ENCODE measurements at places on chromosomes 7 and 10.

GRCh38 chr7:42677751-42678699, 233.8 kb downstream of the C7orf25 start:
- H3K27ac ChIP-seq = no peak overlapping the region
- no peaks in the 10 kb centered on the region for H3K36me3 ChIP-seq
- H3K4me1 ChIP-seq = no peaks in the 10 kb centered on the region

GRCh38 chr7:8065356-8065813, 96.8 kb downstream of the GLCCI1 start:
- no peak overlapping the region for H3K4me3 ChIP-seq
- no peaks in the 10 kb centered on the region for H3K36me3 ChIP-seq
- no peak overlapping the region for H3K27ac ChIP-seq
- no peak for DNase-seq
- H3K27me3 ChIP-seq = no peaks in the 10 kb centered on the region

- no peak overlapping the region for H3K27ac ChIP-seq
- no peaks in the 10 kb centered on the region for H3K36me3 ChIP-seq
- DNase-seq = no peak
- no peaks in the 10 kb centered on the region for H3K4me1 ChIP-seq
- no peak overlapping the region for H3K4me3 ChIP-seq
Observed at GRCh38 chr7:50491943-50492342, 41.8 kb upstream of the FIGNL1 start.

DNA sequence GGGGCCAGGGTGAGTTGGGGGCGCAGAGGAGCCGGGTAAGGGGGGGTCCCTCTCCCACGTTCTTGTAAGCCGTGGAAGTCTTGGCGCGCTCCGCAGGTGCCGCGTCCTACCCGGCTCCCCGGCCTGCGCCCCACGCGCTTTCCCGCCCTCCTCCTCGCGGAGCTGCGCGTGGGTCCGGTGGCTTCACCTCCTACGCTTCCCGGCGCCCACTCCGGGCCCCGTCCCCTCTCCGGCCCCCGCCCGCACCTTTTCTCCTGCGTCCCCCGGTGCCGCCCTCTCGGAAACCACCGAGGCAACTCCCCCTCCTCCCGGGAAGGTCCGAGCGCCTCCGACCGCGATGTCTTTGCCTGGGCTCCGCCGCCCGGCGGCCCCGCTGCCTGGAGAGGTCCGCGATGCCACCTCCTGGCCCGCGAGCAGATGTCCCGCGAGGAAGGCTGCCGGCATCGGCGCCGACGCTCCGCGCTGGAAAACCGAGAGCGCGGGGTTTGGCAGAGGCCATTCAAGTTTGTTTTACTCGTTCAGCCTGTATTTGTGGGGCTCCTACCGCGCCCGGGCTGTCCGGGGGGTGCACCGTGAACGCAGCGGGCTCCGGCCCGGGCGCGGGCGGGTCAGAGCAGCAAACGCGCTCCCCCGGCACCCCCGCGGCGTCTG, 2.4 kb upstream of the NKX6-2 start:
- H3K27ac ChIP-seq = no peak overlapping the region
- no peaks in the 10 kb centered on the region for H3K36me3 ChIP-seq
- peak overlapping the region; percentile 43 for H3K4me3 ChIP-seq
- no peak for DNase-seq

- no peaks in the 10 kb centered on the region for H3K27me3 ChIP-seq
- DNase-seq = no peak
- H3K4me3 ChIP-seq = no peak overlapping the region
- H3K36me3 ChIP-seq = no peaks in the 10 kb centered on the region
- H3K27ac ChIP-seq = no peak overlapping the region
Observed at GRCh38 chr7:41643616-41644015, 59.3 kb downstream of the INHBA start.

DNA sequence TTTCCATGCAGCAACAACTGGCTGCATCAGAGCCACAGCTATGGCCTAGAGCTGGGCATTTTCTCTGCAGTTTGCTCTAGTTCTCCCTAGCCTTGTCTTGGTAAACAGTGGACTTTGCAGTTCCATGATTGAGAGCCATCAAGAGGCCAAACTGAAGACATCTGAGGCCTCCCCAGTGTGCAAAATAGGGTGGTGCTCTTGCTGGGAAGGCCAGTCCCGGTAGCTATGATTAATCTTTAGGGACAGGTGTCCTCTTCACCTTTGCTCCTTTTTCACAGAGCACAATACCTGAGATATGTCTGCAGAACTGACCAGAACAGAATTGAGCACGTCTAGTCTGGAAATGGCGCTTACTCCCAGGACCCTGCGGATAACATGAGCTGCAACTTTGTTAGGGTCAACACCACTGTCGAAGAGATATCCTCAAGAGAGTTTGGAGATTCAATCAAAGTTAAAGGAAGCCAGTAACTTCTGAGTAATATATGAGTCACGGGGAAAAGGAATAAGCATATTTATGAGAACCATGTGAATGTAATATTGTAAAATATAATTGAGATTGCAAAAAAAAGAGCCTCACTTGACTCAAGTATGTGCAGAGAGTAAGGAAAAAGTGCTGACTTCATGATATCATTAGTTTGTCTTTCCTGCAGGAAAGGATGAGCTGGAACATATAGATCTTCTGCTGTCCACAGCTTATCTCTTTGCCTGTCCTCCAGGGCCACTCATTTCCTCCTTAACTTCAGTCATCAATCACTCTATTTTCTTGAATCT, 76.7 kb downstream of the ANK3 start:
- no peaks in the 10 kb centered on the region for H3K27me3 ChIP-seq
- H3K36me3 ChIP-seq = no peaks in the 10 kb centered on the region
- H3K4me3 ChIP-seq = no peak overlapping the region
- DNase-seq = no peak
- peaks cover 3% of the 10 kb centered on the region for H3K4me1 ChIP-seq

DNA sequence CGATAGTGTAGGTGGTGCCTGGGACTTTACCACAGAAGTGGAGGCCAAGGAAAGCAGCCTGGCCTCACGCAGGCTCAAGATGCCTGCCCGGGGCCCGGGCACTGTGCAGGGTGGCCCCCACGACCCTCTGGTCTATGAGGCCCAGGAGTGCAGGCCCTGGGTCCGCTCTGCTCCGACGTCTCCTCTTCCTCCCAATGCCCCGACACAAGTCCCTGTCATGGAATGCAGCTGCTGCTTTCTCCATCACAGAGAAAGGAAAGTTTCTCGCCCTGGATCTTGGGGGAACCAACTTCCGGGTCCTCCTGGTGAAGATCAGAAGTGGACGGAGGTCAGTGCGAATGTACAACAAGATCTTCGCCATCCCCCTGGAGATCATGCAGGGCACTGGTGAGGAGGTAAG, 28.3 kb upstream of the HK1 start:
- H3K27ac ChIP-seq = no peak overlapping the region
- no peaks in the 10 kb centered on the region for H3K36me3 ChIP-seq

GRCh38 chr7:87110778-87111177, 41.5 kb upstream of the DMTF1 start:
- H3K27me3 ChIP-seq = no peaks in the 10 kb centered on the region
- H3K27ac ChIP-seq = no peak overlapping the region
- no peak overlapping the region for H3K4me3 ChIP-seq
- DNase-seq = no peak
- H3K36me3 ChIP-seq = no peaks in the 10 kb centered on the region
- no peaks in the 10 kb centered on the region for H3K4me1 ChIP-seq

DNA sequence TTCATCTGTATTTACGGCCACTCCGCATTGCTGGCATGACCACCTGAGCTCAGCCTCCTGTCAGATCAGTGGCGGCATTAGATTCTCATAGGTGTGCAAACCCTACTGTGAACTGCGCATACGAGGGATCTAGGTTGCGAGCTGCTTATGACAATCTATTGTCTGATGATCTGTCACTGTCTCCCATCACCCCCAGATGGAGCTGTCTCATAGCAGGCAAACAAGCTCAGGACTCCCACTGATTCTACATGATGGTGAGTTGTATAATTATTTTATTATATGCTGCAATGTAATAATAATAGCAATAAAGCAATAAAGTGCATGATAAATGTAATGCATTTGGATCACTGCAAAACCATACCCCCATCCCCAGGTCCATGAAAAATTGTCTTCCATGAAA, 1172.9 kb upstream of the AUTS2 start:
- no peak overlapping the region for H3K27ac ChIP-seq
- no peak overlapping the region for H3K4me3 ChIP-seq
- H3K27me3 ChIP-seq = no peaks in the 10 kb centered on the region
- no peaks in the 10 kb centered on the region for H3K4me1 ChIP-seq
- no peaks in the 10 kb centered on the region for H3K36me3 ChIP-seq
- no peak for DNase-seq

DNA sequence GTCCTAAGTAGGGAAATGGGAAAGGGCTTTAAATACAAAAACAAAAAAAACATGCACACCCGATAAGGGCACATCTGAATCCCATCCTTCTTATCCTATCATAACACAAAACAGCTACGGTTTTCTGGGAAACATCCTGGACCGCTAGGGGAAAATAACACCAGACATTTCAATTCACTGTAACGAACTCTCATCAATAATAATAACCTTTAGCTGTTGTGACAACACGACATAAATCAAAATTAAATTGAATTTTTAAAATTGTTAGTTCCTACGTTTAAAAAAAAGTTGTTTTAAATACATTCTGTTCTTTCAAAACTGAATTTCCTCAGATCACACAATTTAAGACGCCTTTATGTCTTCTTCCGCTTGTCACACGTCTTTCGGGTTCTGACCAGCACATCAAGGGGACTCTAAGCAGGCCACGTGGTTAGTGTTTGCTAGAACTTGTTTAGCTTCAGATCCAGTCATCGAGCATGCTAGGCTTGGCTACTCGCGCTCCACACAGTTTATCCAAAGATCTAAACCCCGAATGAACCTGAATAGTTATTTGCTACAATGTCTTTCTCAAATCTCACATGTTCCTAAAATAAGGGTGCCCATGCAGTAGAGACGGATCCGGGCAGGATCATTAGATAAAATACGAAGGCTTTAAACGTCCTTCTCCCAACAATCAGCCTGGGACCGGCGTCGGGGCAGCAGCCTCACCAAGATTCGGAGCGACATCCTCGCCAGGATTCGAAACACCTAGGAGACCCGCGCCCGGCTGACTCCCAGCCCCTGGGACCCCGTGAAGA, 839 bp downstream of the IKZF5 start:
- no peaks in the 10 kb centered on the region for H3K36me3 ChIP-seq
- no peak for DNase-seq
- H3K27ac ChIP-seq = peak overlapping the region; percentile 63
- H3K4me3 ChIP-seq = peak overlapping the region; percentile 87

DNA sequence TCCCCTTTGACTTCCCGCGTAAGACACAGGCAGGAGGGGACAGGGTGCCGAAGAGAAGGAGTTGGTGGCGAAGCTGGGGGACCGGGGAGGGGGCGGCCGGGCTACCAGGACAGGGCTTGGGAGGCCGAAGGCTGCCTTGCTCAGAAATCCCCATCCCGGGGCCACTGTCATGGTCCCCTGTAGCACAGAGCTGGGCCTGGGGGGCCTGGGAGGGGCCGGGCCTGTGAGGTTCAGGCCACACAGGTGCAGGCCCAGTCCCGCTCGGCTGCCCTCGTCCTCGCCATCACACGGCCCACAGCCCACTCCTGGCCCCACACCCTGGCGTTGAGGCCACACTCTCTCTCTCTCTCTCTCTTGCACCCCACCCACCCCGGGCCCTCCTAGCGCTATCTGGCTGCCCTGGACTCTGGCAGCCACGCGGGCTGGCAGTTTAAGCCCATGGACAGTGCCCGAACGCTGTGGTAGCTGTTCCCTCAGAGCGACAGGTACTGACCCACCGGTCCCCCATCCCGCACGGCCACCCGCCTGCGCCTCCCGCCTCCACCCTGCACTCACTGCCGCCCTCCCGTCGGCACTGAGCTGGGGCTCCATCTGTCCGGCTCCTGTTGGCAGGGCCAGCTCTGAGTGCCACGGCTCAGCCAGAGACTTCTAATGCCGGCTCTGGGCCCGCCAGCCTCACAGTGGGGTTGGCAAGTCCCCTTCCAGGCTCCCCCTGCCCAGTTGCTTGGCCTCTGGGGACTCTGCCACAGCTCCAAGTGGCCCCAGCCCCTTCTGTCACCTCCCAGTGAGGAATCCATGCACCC, 28.0 kb downstream of the TTYH3 start:
- H3K27ac ChIP-seq = no peak overlapping the region
- no peak for DNase-seq
- H3K27me3 ChIP-seq = no peaks in the 10 kb centered on the region
- peaks cover 4% of the 10 kb centered on the region for H3K4me1 ChIP-seq
- peaks cover 8% of the 10 kb centered on the region for H3K36me3 ChIP-seq

DNA sequence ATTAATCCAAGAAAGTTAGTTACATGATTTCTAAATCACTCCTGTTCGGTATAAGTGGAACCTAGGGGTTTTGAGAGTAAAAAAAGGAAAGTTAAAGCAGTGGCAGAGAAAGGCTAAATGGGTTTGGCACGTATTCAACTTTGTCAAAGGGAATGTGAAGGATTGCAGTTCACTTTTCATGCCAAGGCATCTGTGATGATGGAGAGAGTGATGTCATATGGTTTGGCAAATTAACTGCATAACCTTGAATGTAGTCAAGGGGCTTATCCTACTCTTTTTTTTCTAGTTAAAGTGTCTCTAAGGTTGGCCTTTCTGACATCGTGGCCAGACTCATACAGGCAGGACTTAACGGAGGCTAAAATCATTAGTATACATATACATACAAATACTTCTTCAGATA, 277.8 kb downstream of the EXOC4 start:
- no peak overlapping the region for H3K27ac ChIP-seq
- no peaks in the 10 kb centered on the region for H3K36me3 ChIP-seq
- H3K27me3 ChIP-seq = no peaks in the 10 kb centered on the region
- DNase-seq = no peak
- no peak overlapping the region for H3K4me3 ChIP-seq
- H3K4me1 ChIP-seq = no peaks in the 10 kb centered on the region

DNA sequence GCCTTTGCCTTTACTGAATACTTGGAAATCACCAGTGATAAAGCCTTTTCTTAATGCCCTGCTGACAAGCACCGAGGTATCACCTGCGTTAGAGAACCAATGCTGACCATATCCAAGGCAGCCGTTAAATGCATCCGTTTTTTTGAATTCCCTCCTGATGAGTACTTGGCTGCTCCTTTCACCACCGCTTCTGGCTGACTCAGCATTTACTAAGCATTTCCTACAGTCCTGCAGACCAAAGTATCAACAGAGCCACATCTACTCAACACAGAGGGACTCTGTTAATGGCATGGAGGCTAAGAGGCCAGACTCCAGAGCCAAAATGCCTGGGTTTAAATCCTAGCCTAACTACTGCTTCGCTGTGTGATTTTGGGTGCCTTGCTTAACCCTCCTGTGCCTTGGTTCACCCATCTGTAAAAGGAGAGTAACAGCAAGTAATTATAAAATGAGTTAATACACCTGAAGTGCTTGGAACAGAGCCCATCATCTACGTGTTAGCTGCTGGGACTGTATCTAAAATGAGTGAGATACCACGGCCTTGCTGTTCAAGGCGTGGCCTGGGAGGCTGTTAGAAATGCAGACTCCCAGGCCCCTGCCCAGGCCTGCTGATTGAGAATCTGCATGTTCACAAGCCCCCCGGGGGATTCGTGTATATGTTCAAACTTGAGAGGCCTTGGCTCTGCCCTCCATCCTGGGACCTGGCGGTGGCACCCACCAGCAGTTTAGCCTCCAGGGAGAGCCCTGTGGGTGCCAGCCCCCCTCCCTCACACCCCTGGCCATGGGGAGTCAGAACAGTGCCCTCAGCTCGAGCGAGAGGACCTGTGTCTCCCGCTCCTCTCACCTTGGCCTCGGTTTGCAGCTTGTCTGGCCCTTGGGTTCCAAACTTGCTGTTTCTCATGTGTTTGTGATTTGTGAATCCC, 30.8 kb upstream of the EFCAB10 start:
- no peaks in the 10 kb centered on the region for H3K4me1 ChIP-seq
- H3K27ac ChIP-seq = no peak overlapping the region
- no peak for DNase-seq
- no peak overlapping the region for H3K4me3 ChIP-seq

- no peaks in the 10 kb centered on the region for H3K27me3 ChIP-seq
- H3K36me3 ChIP-seq = peaks cover 70% of the 10 kb centered on the region
- no peak for DNase-seq
- H3K4me1 ChIP-seq = peaks cover 15% of the 10 kb centered on the region
Observed at GRCh38 chr7:140458201-140458600, 21.1 kb downstream of the MKRN1 start.

Data from H1 (cell line).